ENCODE measurements at places on chromosomes 16 and 17.

DNA sequence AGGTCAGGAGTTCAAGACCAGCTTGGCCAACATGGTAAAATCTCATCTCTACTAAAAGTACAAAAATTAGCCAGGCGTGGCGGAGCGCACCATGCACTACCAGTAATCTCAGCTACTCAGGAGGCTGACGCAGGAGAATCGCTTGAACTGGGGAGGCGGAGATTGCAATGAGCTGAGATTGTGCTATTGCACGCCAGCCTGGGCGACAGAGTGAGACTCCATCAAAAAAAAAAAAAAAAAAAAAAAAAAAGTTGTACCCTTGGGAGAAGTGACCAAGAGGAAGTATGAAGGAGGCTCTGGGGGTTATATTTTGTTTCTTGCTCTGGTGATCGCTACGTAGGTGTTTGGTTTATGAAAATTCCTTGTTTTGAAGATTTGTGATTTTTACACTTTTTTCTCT lies 66.3 kb downstream of the LITAF start:
- H3K27ac ChIP-seq = no peak overlapping the region
- no peaks in the 10 kb centered on the region for H3K27me3 ChIP-seq
- H3K36me3 ChIP-seq = peaks cover 5% of the 10 kb centered on the region

DNA sequence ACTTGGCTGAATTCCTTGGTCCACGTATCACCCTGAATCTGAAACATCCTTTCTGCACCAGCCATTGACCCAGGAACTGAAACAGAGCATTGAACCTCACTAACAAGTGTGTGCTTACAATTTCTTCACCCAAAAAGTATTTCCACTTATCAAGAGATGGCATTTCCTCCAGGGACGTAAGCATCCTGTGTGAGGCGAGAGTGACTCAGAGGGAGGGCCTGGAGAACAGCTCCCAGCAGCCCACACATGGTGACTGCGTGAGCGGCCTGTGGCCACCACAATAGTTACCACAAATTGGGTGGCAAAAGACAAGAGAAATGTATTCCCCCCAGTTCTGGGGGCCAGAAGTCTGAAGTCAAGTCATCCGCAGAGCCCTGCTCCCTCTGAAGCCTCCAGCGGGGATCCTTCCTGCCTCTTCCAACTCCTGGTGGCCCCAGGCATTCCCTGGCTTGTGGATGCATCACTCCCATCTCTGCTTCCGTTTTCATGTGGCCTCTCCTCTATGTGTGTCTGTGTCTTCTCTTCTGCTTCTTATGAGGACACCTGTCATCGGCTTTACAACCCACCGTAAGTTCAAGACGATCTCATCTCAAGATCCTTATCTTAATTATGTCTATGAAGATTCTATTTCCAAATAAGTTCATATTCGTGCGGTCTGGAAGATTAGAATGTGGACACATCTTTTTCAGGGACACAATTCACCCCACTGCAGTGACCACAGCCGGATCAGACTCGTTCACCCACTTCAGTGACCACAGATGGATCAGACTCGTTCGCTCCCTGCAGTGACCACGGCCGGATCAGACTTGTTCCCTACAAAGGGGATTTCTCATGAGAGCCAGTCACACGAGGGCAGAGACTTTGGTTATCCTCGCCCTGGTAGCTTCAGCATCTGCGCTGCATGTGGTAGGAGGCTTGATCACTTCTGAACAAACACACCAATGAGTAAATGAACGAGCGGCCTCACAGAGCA lies 122.6 kb upstream of the FOXF1 start:
- no peak for DNase-seq
- no peak overlapping the region for H3K27ac ChIP-seq
- H3K4me3 ChIP-seq = no peak overlapping the region
- H3K4me1 ChIP-seq = no peaks in the 10 kb centered on the region
- H3K27me3 ChIP-seq = peaks cover 41% of the 10 kb centered on the region

- peak; percentile 49 for DNase-seq
- no peaks in the 10 kb centered on the region for H3K36me3 ChIP-seq
- no peaks in the 10 kb centered on the region for H3K27me3 ChIP-seq
- no peak overlapping the region for H3K27ac ChIP-seq
- no peak overlapping the region for H3K4me3 ChIP-seq
Observed at GRCh38 chr17:28416703-28417311, 10.8 kb upstream of the SLC46A1 start.

- peaks cover 7% of the 10 kb centered on the region for H3K4me1 ChIP-seq
- H3K27ac ChIP-seq = no peak overlapping the region
- peaks cover 2% of the 10 kb centered on the region for H3K36me3 ChIP-seq
- DNase-seq = no peak
- H3K4me3 ChIP-seq = no peak overlapping the region
Observed at GRCh38 chr16:12503191-12503590, 300.5 kb downstream of the CPPED1 start.

- peaks cover 10% of the 10 kb centered on the region for H3K27me3 ChIP-seq
- no peak for DNase-seq
- H3K4me1 ChIP-seq = no peaks in the 10 kb centered on the region
- no peak overlapping the region for H3K4me3 ChIP-seq
- H3K36me3 ChIP-seq = no peaks in the 10 kb centered on the region
- no peak overlapping the region for H3K27ac ChIP-seq
Observed at GRCh38 chr16:80387318-80387921, 153.4 kb upstream of the DYNLRB2 start.

GRCh38 chr17:18258356-18259038 lies at the start of gene FLII:
Gene FLII (minus strand): TSS chr17:18258738. CDS start chr17:18258690, 48 bp downstream.
- peaks cover 52% of the 10 kb centered on the region for H3K4me1 ChIP-seq
- peak within 1 kb of the TSS; percentile 93 for H3K27ac ChIP-seq
- no peaks in the 10 kb centered on the region for H3K36me3 ChIP-seq
- H3K4me3 ChIP-seq = peak within 1 kb of the TSS; percentile 98

GRCh38 chr16:8683640-8684039 lies 9.2 kb downstream of the ABAT start:
- no peak overlapping the region for H3K4me3 ChIP-seq
- H3K27me3 ChIP-seq = no peaks in the 10 kb centered on the region
- DNase-seq = no peak
- H3K36me3 ChIP-seq = peaks cover 29% of the 10 kb centered on the region
- H3K27ac ChIP-seq = no peak overlapping the region
- H3K4me1 ChIP-seq = peaks cover 2% of the 10 kb centered on the region

GRCh38 chr16:9270424-9270823 lies 179.0 kb downstream of the HAPSTR1 start:
- no peak for DNase-seq
- H3K36me3 ChIP-seq = no peaks in the 10 kb centered on the region
- no peak overlapping the region for H3K27ac ChIP-seq
- no peak overlapping the region for H3K4me3 ChIP-seq

Data from naive thymus-derived CD8-positive, alpha-beta T cell (primary cell).